Right cardiac atrium (tissue), 5 donors: ENCODE measurements at places on chromosomes 11 and 22. TPM values are rescaled to one million over a fixed set of nuclear protein-coding genes. Genes with fewer than 3 reads are reported as not detected.

The IGSF22 gene
- 0.66 TPM for polyA plus RNA-seq

The GDPD4 gene
- polyA plus RNA-seq: 0.52 TPM

- peak; percentile 75 for DNase-seq
Measured at GRCh38 chr22:20436768-20437612, 635 bp downstream of the SCARF2 start.

DNA sequence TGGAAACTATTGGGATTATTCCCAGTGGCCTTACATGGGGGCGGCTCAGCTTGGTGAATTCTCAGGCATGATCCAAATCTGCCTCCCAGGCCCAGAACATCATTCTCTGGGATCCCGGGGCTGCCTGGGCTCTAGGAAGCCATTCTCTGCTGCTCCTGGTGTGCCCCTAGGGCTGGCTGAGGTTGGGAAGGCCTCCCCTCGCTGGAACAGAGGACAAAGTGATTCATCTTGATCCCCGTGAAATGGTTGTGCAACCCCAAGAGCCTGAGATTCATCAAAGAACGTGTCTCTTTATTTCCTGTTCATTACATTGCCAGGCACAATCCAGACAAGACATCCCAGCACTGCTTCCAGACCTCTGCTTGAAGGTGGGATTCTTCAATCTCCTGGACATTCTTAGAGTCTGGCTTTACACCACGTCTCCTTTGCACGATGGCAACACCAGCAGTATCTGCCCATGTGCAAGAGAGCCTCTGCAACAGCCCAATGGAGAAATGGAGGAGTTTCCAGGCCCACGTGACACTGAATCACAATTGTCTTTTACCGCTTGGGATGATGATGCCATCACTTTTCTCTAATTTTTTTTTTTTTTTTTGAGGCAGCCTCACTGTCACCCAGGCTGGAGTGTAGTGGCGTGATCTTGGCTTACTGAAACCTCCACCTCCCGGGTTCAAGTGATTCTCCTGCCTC lies 52.3 kb downstream of the TST start:
- no peak for DNase-seq

GRCh38 chr22:38718414-38718813 lies 12.7 kb downstream of the GTPBP1 start:
- DNase-seq: no peak

DNA sequence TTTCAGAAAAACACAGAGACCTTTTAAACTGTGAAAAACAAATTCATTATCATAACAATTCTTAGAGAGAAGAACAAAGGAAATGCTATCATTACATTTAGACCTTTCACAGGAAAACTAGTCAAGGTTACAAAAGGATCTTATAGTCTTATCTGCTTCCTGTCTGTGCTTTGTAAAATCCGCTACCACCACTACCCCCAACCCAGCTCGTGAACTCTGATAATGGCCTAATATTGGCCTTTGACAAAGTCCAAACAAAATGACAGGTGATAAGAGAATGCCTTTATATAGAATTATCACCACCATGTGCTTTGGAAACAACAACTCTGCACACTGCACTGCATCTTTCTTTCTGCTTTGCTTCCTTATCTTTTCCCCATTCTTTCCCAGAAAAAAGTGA lies 272.5 kb downstream of the SBF2 start:
- DNase-seq: no peak

DNA sequence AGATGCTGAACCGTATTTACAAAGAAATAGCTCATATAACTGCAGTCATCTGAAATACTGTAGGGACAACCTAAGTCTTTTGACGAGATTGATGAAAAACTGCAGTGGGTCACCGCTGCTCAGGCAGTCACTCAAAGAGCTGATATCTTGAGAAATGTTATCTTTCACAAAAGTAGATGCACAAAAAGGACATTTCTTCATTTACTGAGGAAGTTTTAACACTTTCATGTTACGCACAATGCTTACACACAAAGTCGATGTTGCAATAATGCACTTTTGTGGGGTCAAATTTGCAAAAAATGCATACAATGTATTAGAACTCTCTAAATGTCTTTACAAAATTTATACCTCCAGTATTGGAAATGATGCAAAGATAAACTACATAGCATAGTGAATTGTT lies 16.2 kb upstream of the OR10V1 start:
- DNase-seq: no peak
